ENCODE measurements at places on chromosomes 2 and 18.

DNA sequence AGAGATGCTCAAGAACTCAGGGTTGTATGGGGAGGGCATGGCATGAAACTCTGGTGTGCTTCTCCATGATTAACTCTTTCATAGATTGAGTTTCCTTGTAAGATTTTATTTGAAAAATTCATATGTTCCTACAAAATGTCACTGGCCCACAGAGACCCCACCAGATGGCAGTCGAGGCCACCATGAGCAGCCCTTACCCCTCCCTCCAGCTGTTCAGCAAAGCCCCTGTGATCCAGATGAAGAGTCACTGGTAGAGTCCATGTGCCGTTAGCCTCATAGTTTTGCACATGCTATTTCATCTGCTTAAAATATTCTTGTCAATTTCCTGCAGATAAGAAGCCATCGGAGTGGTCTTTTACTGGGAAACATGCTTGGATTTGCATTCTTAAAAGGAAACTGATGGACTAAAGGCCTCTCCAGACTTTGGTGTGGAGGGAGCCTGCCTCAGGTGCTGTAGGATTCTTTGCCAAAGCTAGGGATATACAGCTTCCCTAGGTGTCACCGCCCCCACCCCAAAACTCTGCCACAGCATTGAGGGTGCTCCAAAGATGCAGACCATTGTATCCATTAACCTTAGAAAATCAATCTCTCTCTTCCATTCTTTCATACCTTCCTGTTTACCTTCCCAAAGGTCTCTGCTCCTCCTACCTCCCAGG, 18.8 kb downstream of the ZNF385B start:
- DNase-seq = no peak

- no peak for DNase-seq
These were observed 554.5 kb downstream of the STK39 start for GRCh38 chr2:167692936-167693335.

DNA sequence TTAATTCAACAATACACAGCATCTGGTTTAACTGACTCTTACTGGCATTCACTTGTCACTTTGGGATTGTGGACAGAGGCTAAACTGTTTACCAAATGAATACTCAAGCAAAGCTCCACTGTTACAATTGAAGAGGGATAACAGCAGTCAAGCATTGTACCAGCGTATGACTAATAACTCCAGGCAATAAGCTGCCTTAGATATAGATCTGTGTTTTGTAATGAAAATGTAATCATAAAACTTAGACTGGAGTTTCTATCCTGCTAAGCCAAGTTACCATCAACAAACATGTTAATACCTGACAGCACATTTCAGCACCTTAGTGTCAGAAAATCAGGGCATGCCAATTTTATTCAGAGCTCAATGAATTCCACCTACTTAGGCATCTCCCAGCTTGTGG, 889.5 kb downstream of the EPHA4 start:
- DNase-seq = peak; percentile 40

- DNase-seq = no peak
These were observed 3.5 kb upstream of the CD226 start for GRCh38 chr18:69951182-69951581.

DNA sequence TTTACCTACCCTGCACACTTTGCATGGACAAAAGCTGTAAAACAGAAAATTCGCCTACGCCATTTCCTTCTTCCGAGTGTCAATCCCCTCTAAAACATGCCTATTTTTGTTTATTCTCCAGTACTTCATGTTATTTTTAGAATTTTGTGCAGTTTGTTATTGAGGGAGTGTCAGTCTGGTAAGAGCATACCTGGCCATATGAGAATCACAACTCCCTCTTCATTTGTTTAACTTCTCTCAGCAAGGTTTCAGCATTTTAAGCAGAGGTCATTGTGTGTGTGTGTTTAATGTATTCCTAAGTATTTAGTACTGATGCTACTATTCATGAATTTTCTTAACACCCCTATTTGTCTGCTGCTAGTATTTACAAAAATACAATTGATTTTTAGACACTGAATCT, 49.4 kb downstream of the SMAD2 start:
- no peak for DNase-seq

- DNase-seq = peak; percentile 36
These were observed 96.7 kb downstream of the GALR1 start for GRCh38 chr18:77346208-77346810.

GRCh38 chr2:177073611-177074010, 139.0 kb upstream of the HNRNPA3 start:
- no peak for DNase-seq

DNA sequence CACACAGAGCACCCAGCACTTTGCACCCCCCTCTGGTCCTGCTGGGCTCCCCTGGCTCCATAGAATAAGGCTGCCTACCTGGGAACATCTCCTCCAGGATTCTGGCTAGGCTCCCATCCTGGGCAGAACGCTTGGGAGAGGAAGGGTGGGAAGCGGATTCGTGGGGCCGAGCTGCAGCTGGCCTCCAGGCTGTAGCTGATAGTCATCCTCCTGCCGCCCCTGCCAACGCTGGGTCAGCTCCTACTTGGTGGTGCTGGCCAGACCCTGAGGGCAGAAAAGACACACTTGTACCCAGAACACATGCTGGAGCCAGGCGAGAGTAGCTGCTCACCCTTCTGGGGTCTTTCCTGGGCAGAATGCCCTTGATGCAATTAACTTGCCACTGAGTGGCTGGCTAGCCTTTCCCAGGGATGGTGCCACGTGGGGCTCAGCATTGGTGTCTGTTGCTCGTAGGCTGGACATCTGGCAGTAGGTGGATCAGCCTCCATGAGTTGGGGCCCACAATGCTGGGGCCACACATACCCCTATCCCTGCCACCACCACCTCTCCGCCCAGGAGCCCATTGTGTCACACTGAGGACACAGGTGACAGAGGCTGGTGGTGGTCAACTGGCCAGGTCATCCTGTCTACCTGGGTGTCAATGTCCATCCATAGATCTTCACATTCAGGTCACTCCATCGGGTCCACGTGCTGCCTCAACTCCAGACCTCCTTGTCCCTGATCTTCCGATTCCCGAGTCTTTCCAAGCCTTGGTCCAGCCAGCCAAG, 112.8 kb downstream of the NDUFA10 start:
- DNase-seq = no peak

GRCh38 chr2:8380566-8380965, 301.3 kb upstream of the ID2 start:
- DNase-seq = no peak

DNA sequence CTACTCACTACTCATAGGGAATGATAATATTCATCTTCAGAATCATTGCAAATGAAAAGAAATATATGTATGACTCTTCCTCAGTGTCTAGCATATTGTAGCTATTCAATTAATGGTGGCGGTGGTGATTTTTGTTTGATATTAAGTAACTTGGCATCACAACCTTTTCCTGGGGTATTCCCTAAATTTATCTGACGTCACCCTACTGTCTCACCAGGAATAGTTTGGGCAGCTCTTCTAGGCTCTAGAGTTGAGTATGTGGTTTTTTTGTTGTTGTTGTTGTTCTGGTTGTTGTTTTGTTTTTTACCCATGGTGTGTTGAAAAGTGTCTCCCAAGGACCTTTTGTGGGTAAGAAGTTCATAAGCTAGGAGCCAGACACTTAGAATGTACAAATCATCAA, 1320.3 kb upstream of the LRRTM1 start:
- DNase-seq = no peak

GRCh38 chr2:60394463-60394862, 159.0 kb downstream of the BCL11A start:
- no peak for DNase-seq

Data from RWPE1 (cell line).